Tongue (tissue), 3 donors: ENCODE measurements at places on chromosomes 5 and 9. TPM values are rescaled to one million over a fixed set of nuclear protein-coding genes. Genes with fewer than 3 reads are reported as not detected.

The SLCO4C1 gene
- 1.0 TPM for total RNA-seq

- peak; percentile 91 for DNase-seq
Observed at GRCh38 chr9:113913426-113914195, 37.5 kb downstream of the ZNF618 start.

DNA sequence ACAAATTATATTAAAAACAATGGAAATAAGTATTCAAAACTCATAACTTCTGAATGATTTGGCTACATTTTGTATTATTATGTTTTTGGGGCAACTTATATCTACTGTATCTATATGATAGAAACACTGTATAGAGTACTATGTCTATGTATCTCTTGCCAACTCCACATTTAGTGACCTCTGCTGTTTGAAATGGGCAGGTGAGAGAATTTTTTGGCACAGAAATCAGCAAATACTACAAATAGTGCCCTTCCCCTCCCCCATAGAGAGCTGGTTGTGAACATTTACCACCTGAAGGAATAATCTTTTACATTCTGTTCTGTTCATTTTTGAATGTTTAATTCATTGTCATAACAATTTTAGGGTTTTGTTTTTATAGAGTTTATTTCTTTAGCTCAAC, 545.3 kb downstream of the PDE4D start:
- no peak for DNase-seq

The GFI1B gene
- 0.51 TPM for total RNA-seq

The PLPP7 gene
- total RNA-seq, result 81.3 TPM

- no peak for DNase-seq
Observed at GRCh38 chr5:178086266-178086665, 27.1 kb upstream of the N4BP3 start.

DNA sequence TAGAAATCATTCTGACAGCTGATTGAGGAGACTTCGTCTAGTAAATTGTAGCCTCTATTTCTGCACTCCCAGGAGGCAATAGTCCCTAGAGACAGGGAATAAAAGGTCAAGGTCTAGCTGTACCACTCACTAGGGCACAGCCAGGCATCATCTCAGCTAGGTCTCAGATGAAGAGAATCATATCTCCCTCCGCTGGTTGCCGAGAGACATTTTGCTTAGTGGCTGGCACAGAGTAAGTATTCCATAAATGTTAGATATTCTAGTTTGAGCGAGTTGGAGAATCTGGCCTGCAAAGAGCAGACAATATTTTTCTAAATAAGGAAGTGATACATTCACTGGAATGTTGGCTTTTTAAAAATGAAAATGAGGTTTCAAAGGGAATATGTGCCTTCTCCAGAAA, 180.4 kb upstream of the ACTBL2 start:
- DNase-seq, result no peak

DNA sequence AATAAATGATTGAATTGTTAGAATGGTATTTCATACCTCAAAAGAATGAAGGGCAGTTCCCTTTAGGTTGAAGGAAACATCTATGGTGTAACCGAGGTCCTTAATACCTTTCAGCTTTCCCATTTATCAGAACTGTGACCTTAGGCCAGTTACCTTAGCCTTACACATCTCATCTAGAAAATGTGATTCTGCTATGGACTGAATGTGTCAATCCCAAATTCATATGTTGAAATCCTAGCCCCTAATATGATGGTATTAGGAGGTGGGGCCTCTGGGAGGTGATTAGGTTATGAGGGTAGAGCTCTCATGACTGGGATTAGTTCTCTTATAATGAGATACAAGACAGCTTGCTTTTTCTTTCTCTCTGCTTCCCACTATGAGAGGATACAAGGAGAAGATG, 441.9 kb downstream of the PLK2 start:
- no peak for DNase-seq

The FANCG gene
- total RNA-seq, result 18.3 TPM

DNA sequence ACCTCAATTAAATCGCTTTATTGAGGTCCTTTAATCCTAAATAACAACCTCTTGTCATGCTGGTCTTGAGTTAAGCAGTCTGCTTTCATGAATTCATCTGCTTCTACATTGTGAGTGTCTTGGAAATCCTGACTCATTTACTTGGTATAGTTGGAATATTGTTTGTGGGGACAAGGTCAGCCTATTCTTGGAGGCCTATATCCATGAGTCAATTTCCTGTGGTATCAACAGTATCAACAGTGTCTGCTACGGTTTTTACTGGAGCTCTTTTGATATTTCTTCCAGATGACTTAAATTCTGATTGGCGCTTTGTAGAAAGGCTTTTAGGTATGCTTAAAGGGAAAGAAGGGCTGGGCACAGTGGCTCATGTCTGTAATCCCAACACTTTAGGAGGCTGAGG, 71.2 kb upstream of the PARP8 start:
- DNase-seq, result peak; percentile 4

- DNase-seq, result no peak
Observed at GRCh38 chr9:113858282-113858681, 17.8 kb upstream of the ZNF618 start.

- no peak for DNase-seq
Observed at GRCh38 chr9:72904267-72905093, 48.4 kb downstream of the ALDH1A1 start.

DNA sequence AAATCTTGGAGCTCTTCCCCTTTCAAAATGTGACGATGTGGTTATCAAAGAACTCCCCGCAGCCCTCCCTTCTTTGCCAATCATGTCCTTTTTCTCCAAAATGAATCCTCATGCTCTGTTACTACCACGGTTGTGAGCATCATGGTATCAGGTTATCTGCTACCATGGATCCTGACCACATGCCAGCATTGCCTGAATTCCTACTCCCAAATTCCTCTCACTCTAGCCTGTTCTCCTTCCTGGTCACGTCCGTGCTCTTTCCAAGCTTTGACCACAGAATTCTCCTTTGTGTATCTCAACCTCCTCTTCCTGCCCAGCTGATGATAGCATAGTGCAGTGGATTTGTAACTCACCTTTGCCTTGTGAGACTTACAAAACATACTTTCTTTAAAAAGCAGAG, 59.5 kb upstream of the FBXL7 start:
- DNase-seq, result no peak

- DNase-seq, result no peak
Observed at GRCh38 chr5:122741681-122742080, 33.2 kb upstream of the SNX2 start.

DNA sequence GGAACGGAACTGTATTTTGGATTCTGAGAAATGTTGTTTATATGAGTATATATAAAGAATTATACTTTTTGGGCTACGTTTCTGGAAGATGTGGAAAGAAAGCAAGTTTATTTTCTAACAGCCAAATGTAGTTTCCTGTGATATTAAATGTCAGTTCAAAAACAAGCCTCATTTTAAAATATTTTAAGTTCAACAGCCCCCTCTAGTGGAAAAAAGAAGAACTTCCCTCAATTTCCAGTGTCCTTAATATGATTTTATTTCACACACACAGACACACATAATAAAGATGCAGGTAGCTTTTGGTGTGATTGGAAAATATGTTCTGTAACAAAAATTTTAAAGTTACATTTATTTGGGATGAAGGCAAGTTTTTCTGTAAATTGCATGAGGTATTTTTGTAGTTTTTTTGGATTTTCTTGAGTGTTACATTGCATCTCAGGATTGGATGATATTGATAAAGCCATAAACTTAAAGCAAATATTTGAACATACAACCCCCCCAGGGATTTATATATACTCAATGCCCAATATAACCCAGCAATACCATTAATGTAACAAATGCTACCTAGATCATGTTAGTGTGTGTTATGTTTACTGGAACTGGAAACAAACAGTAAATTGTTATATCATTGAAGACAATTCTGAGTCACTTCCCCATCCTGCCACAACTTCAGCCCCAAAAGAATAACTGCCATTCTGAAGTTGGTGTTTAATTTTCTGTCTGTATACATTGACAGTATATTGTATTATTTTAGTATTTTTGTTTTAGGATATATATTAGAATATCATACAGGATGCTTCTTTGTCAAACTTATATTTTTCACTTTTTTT, 54.0 kb downstream of the CCDC171 start:
- DNase-seq, result peak; percentile 81

The IPO11 gene
- 38.9 TPM for total RNA-seq

The TCOF1 gene
- total RNA-seq, result 17.2 TPM

The LURAP1L gene
- 7.2 TPM for total RNA-seq

GRCh38 chr5:160742446-160742845, 109.6 kb downstream of the ATP10B start:
- no peak for DNase-seq

DNA sequence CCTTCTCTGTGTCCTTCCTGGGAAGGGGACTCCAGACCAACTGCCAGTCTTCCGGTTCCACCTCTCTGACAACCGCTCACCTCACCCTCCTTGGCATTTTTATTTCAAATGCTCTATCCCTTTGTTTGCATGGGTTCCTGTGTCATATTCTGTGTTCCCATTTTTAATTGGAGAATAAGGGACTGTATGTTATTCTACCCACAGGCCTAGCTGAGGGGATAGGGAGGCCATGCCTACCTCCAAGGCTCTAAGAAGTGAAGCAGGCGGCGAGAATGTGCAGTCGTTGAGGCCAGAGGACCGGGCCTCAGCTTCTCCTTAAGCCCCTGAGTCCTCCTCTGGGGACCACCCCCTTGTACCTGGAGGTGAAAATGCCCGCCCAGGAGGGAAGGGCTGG, 936 bp upstream of the WDR5 start:
- no peak for DNase-seq

DNA sequence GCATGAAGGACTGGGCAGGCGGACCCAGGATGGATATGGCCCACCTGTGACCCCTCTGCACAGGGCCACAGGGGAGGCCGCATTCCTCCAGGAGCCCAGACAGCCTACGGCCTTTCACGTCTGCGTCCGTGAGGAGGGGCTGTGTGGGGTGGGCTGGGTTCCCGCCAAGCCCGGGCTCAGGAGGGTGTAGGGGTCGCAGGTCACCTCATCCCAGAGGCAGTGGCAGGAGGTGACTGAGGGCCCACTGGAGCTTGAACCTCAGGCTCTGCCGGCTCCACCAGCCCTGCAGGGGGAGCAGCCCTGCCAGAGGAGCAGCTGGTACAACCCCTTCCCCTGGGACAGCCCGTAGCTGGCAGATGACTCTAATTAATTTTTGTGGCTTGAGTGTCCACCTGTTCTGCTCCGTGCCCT, 40.7 kb upstream of the CACNA1B start:
- peak; percentile 49 for DNase-seq

The FBP1 gene
- 4.4 TPM for total RNA-seq

DNA sequence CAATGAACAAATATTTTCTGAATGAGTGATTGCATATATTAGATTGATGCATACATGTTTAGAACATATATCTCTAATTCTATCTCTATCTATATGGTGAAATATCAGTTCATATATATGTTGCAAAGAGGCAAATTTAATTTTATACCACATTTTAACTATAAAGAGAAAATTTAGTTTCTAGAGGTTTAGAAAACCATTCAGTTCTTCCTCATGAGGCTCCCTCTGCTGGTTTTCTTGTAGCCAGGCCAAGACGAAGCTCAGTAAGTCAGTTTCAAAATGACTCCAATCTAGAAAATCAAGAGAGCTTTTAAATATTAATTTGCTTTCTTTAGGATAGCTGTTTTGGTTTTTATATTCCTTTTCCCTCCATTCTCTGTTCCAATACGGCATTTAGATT, 312.1 kb downstream of the TMEM232 start:
- peak; percentile 22 for DNase-seq

The PTGDS gene
- total RNA-seq, result 10.2 TPM

DNA sequence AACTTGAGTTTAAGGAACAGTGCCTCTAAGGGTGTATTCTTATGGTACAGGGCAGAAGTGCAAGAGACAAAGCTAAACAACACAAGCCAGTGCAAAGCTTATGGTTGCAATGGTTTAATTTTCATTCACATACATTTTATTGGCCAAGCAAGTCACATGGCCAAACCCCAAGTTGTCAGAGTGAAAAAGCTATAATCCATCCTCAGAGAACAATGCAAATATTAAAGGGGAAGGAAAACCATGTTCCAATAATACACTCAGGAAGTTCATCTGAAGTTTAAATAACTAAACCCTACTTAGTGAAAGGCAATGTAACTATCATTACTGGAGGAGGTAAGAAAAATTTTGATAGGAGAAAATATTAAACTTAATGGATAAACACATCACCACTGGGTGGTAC, 26.6 kb upstream of the TLR4 start:
- DNase-seq, result no peak

The EGFLAM gene
- total RNA-seq, result 37.6 TPM

The ADRA1B gene
- total RNA-seq, result 0.51 TPM

GRCh38 chr5:57825031-57825686, 342.5 kb upstream of the ACTBL2 start:
- no peak for DNase-seq

DNA sequence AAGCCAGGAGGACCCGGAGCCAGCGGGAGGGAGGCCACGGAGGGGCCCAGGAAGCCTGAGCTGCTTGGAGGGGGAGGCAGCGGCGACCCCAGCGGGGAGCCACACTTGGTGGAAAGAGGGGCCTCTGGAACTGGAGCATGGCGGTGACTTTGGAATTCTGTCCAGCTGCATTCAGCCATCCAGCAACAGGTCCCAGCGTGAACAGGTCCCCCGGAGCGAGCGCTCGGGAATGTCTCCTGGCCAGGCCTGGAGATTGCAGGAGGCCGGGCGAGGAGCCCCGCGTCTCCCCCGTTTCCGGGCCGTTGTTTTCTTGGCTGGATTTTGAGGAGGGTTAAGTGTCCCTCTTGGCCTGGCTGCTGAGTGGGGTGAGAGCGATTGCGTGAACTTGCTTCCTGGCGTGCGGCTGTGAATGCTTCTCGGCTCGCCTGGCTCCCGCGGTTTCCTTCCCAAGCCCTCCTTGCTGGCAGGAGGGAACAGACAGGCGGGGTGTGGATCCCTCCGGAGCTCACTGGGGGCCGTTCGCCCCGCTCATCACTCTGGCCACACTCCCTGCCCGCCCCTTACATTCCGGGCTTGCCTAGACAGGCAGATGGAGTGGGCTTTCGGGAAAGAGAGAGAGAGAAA, 125.3 kb upstream of the IRX4 start:
- peak; percentile 60 for DNase-seq

DNA sequence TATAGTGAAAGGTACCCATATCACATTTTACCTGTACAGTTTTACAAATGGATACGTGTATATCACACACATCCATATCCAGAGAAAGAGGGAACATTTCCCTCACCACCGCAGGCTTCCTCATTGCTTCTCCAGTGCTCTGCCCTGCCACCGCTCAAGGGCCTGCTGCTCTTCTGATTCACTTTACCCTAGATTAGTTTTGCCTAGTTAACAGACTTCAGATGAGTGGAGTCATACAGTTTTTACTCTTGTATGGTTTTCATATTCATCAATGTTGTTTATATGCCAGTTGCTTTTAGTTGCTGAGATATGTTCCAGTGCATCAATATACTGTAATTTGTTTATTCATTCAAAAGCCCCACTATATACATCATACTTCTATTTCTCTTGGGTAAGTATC, 53.9 kb upstream of the POMT1 start:
- DNase-seq, result no peak

DNA sequence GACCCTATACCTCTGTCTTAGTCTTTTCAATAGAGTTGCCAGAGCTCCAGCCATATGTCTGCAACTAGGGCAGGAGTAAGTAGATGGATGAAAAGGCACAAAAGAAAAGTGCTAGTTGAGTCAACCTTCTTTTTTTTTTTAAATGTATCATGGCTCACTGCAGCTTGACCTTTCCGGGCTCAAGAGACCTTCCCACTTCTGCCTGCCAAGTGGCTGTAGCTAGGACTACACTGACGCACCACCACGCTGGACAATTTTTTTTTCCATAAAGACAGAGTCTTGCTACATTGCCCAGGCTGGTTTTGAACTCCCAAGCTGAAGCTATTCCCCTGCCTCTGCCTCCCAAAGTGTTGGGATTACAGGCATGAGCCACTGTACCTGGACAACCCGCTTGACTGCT, 27.3 kb downstream of the FOXE1 start:
- no peak for DNase-seq
